CD4-positive, alpha-beta memory T cell (primary cell): ENCODE measurements at places on chromosomes 4 and X.

DNA sequence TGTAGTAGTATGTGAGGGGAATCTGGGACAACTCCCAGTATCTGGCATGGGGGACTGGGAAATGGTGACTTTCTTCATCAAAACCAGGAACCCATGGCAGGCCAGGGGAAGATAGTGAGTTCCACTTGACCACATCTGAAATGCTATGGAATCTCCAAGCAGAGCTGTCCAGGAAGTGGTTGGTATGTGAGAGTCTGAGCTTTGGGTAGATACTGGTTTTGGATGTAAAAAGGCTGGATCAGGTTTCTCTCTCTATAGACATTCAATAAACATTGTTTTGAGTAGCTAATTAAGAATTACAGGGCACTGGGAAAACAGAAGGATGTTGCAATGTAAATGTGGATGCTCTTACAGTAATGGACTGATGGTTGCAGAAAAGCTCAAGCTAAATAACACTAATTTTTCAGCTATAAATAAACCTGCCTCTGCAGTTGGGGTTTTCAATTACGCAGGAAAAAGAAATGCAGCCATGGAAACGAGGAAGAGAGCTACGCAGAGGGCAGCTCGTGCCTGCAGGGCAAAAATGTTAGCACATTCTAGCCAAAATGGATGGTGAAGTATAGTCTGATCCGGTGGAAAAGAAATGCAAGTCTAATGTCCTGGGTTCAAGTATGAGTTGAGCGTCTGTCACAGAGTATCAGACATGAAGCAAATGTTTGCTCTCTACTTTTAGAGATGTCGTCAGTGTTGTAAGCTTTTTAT, 13.4 kb upstream of the CHRNA9 start:
- DNase-seq, result no peak

DNA sequence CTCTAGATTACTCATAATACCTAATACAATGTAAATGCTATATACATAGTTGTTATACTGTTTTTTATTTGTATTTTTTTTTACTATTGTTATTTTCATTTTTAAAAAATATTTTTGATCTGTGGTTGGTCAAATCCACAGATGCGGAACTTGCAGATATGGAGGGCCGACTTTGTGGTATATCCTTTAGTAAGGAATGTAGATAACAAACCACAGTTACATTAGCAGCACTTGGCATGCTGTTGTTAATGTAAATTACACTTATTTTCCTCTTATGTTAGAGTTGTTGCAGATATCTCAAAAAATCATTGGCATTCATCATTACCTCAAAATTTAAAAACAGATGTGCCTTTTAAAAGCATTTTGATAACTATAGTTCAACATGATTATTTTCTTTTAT, 151.0 kb downstream of the TMEM164 start:
- no peak for DNase-seq

GRCh38 chr4:21470535-21470934, 478.0 kb downstream of the KCNIP4 start:
- DNase-seq, result no peak

GRCh38 chr4:75752637-75753036, 28.3 kb downstream of the USO1 start:
- no peak for DNase-seq

- DNase-seq, result no peak
These were observed 9.5 kb upstream of the QRFPR start for GRCh38 chr4:121390335-121390734.

GRCh38 chrX:72685810-72686456, 28.2 kb downstream of the PHKA1 start:
- DNase-seq, result no peak

GRCh38 chr4:4480205-4480604, 61.6 kb downstream of the STX18 start:
- DNase-seq, result no peak

DNA sequence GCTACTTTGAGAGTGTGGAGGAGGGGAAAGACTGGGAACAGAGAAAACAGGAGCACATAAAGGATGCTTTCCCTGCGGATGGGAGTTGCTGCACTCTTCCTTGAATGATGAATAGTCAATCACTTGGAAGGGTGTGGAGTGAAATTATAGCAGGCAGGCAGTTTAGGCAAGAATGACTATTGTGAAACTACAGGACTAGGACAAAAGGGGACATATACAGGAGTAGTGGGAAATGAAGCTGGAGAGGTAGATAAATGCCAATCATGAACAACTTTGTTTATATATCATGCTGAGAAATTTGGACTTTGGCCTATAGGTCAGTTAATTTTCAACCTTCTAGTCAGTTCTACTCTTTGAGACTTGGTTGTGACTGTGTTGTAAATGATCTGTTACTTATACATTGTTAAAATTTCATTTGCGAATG, 76.9 kb downstream of the PAQR3 start:
- DNase-seq, result no peak

DNA sequence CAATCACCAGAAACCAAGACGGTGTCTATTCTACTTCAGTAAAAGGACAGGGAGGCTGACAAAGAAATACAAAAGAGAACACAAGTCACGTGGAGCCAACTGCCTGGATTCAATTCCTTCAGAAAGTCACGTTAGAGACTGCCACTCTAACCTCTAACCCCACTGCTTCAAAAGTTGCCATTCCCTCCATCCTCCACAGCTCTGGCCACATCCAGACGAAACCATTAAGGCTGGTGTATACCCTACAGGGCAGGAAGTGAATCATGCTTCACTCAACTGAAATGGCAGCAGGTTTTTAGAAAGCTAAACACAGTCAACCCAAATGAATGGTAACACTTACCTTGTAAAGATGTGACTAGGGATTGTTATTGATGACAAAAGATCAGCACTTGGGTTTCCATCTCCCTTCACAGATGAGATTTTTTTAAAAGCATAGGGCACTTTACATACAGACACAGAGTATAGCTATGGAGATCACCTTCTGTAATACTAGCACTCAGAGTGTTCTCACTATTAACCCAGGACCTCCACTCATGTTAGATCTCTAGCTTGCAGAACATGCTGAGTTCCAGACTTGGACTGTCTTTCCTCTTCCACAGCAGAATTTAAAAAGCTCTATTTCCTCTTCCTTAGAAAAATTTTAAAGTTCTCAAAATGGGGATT, 37.4 kb downstream of the MAML3 start:
- DNase-seq, result no peak

DNA sequence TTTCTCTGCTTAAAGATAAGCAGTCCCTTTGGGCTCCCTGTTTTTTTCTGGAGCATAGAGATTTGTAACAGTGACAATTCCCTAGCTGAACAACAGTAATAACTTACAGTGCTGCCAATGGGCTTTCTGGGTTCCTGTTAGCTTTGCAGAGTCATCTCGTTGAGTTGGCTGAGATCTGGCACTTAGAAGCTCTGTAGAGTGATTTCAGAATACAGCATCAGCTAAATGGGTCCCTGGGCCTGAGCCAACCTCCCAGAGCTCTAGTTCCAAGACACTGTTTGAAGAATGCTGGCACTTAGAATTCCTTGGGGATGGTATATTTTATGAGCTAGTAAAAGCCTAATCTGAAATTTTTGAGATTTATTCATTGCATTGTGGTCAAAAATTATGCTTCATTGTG, 43.5 kb upstream of the SERTM2 start:
- no peak for DNase-seq

DNA sequence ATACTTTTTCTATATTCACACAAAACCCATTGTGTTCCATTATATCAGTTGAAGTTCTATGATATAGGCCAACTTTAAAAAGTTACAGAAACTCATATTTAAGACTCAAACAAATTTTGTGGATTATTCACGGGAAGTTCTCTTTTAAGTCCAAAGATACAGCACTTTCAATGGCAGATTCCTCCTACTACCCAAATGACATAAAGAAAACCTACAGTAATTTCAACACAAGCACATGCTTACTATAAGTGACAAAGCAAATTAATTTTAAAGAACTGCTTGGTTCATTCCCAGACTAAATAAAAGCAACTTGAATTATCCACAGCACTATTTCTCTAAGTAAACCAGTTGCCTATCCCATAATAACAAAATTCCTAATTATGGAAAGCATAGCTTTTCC, 4.1 kb downstream of the PPA2 start:
- no peak for DNase-seq

DNA sequence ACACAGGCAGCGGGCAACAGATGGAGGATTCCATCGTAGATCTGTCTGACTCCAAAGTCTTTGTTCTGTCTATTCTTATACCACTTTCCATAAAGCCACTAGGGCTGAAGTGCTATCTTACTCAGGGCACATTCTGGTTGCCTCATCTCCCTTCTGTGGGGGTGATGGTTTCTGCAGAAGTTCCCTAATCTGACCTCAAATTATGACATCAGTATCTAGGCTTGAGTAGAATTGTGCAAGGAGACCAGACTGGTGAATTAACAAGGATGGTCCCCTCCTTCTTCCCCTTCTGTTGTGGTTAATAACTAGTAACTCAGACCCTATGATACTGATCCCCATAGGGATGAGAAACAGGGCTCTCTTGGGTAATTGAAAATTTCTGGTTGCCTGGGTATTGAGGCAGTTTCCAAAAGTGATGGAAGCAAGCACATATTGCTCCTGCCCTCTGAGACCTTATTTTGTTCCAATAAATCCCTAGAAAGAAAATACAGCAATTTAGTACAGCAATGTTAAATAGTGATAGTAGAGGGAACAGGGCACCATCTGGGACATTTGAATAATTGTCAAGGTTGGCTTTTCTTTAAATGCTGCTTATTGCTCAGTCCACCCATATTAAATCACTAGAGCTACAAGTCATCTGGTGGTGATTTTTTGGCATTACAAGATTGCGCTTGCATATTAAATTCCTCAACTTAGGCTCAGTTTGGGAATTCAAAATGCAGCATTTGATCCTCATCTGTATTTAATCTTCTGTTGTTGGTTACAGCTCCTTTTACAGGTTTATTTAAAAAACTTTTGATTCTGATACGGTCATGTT, 57.3 kb upstream of the AP1S2 start:
- no peak for DNase-seq

DNA sequence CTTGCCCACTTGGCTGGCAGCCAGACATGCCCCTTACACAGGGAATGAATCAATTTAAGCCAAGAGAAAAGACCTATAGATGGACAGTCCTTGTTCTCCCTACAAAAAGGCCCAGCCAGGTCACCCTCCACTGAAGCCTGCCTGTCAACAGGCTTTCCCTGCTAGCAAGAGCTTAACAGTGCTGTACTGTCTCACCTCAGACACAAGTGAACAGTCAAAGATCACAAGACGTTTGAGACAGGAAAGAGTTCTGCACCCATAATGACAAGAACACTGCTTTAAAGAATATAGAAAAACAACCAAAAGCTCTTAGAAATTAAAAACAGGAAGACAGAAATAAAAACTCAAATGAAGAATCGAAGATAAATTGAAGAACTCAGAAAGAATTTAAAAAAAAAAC, 4.6 kb downstream of the RNF175 start:
- DNase-seq, result no peak

GRCh38 chrX:39729981-39730661, 367.6 kb downstream of the BCOR start:
- no peak for DNase-seq

DNA sequence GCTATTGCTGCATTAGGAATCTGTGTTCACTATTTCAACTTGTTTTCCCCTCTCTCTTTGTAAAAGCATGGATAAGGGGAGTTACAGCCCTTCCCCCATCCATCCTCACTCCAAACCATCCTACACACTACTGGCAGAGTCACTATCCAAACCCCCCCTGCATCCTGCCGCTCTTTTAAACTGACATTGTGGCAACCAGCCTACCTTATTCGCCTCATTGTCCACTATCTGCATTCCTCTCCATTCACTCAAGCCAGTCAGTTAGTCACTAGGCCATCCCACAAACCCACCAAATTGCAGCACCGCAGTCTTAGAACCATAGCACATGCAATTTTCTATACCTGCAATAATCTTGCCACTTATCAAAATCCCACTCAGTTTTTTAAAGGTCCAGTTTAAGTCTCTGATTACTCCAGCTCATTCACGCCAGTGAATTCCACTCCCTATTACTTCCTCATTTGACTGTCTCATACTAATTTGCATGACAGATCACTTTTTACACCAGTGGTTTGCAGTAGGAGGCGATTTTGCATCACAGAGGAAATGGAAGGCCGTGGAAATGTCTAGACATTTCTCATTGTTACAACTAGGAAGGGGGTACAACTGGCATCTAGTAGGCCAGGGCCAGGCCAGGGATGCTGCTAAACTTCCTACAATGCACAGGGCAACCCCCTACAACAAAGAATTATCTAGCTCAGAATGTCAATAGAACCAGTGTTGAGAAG, 181.8 kb downstream of the HS6ST2 start:
- no peak for DNase-seq

DNA sequence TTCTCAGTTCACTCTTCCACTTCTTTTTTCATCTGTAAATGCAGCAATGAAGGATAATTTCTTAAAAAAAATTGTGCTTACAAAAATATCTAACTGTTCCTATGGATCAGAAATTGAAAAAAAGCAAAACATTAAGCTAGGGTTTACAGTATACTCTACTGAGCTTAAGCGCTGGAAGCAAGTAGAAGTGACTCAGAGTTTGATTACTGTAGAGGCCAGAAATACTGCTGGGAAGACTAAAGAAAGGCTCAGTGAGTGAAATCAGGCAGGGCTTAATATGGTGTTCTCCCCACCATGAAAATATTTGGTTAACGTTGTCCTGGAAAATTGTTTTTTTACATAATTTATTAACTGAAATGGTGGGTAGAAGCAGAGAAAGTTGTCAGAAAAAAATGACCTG, 1061.8 kb upstream of the GRIA3 start:
- no peak for DNase-seq

DNA sequence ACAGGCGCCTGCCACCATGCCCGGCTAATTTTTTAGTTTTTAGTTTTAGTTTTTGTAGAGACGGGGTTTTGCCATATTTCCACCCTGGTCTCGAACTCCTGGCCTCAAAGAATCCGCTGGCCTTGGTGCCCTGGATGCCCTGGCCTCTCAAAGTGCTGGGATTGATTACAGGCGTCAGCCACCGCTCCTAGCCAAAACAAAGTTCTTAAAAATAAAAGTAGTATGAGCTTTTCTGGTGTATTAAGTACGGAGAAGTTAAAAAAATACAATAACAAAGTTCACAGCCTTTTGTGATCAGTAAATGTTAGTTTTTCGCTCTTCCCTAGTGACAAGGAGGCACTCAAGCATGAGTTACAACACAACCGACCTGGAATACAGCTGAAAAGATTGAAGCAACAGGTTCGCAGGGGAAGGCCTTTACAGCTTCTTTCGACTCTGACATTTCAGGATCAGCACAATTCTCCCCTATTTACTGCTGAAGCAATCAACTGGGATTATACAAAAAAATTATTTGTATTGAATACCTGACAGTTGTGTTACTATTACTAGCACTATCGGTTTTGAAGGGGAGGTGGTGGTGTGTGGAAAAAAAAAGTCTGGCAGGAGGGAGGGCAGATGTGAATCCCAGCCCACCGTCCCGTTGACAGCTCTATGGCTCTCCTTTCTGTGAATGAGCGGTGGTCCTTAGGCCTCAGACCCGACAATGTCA, 893 bp upstream of the METAP1 start:
- no peak for DNase-seq
